ENCODE measurements at places on chromosomes 4 and X. TPM values are rescaled to one million over a fixed set of nuclear protein-coding genes. Genes with fewer than 3 reads are reported as not detected.

Gene SYN1
- total RNA-seq = not detected

Gene NUP62CL
- total RNA-seq = not detected

Gene AWAT2
- not detected for total RNA-seq

DNA sequence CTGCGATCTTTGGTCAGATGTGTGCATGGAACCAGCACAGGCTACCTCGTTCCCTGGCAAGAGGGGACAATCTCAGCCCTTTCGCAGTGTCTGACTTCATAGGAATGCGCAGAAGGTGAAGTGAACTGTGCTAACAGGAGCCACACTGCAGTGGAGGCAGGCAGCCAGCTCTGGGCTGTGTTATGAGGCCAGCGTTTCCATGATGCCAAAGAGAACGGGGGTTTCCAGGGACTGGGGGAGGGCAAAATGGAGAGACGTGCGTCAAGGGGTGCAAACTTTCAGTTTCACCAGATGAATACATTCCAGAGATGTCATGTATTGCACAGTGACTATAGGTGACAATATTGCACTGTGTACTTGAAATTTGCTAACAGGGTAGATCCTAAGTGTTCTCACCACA lies 30.4 kb downstream of the CLDN34 start:
- no peak for DNase-seq

DNA sequence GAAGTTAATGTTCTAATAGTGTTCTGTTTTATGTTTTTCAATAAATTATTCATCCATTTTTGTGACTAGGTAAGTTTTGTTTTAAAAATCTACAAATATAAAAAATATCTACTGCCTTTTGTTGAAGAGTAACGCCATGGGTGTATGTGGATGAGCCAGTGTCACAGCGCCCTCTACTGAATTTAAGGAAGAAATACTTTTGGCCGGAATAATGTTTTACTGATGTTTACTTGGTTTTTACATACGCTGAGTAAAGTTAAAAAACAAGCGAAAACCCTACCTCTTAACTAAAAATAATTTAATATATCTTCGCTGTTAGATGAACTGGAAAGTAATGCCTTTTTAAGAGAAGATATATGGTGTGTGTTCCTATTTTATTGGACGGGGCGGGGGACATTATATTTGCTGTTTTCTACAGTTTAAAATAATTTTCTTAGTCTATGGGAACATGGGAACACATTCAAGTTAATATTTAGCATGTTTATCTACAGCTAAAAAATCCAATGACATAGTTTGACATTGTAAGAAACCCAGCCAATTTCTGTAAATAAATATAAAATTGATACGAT lies 86.1 kb downstream of the CPE start:
- no peak for DNase-seq

DNA sequence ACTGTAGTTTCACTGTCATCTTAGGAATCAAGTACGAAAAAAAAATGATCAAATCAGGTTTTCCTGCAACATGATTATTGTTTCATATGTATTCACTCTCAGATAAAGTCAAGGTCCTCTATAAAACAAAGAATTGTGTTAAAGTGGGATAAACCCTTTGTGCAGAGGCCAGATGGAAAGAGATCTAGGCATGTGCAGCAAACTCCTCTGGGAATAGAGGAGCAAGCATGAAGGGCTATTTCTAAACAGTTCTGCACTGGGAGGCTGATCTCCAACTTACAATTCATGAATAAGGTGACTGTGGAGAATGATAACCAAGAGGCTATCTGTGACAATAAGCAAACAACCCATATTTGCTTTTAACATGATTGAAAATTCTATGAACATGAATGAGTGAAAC lies 2.4 kb upstream of the WDFY3 start:
- DNase-seq = no peak

- no peak for DNase-seq
These were observed 214.7 kb downstream of the ZNF674 start for GRCh38 chrX:46330513-46330912.

DNA sequence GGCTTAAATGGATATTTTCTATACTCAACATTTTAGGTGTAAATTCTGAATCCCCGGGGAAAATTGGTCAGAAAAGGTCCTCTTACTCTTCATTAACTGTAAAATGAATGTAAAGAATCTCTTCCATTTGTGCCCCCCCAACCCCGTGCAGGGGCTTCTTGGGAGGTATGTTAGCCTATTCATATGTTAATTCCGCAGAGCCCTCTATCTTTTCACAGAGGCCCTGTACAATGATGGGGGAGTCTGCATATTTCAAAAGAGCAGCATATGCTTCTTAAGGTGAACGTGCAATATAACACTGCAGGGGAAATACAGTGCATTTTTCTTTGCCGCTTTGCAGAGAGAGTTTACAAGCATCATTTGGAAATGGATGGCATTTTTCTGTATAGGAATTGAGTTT lies 88.5 kb upstream of the CXorf66 start:
- DNase-seq = no peak

DNA sequence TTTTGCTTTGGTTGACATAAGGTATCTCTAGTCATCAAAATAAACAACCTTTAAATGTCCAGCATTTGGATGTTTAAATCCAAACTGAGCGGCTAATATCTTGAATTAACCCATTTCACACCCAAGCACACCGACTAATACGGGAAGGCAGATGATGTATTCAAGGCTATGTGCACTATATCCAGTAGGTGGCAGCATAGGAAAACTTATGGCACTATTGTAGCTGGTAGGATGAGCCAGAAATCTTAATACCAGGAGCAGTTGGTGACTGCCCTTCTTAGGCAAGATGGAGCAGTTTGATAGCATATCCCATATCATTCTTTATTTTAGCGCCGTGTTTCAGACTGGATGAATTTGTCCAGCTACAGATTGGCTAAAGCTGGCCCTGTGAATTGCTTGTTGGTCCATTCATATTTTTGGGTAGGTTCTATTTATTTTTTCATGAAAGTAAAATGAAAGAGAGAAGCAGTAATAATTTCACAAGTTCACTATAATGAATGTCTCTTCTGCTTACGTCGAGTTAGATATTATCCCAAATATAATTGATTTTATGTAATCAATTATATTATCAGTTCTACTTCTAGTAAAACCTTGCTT lies 24.4 kb downstream of the UCHL1 start:
- no peak for DNase-seq

- DNase-seq = no peak
These were observed 81.1 kb downstream of the MBNL3 start for GRCh38 chrX:132407691-132408090.

DNA sequence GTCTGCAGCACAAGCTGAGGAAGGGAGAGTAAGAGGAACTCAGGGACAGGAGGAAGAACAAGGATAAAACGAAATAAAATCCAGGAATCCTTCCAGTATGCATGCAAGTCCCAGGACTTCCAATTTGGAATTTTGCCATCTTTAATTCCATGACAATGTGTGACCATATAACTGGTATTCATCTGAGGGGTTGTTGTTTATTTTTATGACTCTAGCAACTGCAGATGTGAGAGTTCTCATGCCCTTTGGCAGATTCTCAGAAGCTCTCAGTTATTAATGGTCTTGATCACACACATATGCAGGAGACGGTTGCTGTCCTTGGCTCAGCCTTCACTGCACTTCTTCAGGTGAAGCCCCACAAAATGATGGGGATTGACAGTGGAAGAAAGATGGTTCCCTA lies 148.2 kb downstream of the SMIM20 start:
- DNase-seq = no peak

GRCh38 chrX:50497114-50497513 lies 26.5 kb upstream of the DGKK start:
- DNase-seq = no peak

GRCh38 chrX:106791495-106791894 lies 11.0 kb upstream of the TBC1D8B start:
- DNase-seq = no peak

- DNase-seq = no peak
These were observed 983.7 kb upstream of the LCORL start for GRCh38 chr4:19005211-19005610.
